ENCODE measurements at places on chromosomes 7 and 10. TPM values are rescaled to one million over a fixed set of nuclear protein-coding genes. Genes with fewer than 3 reads are reported as not detected.

DNA sequence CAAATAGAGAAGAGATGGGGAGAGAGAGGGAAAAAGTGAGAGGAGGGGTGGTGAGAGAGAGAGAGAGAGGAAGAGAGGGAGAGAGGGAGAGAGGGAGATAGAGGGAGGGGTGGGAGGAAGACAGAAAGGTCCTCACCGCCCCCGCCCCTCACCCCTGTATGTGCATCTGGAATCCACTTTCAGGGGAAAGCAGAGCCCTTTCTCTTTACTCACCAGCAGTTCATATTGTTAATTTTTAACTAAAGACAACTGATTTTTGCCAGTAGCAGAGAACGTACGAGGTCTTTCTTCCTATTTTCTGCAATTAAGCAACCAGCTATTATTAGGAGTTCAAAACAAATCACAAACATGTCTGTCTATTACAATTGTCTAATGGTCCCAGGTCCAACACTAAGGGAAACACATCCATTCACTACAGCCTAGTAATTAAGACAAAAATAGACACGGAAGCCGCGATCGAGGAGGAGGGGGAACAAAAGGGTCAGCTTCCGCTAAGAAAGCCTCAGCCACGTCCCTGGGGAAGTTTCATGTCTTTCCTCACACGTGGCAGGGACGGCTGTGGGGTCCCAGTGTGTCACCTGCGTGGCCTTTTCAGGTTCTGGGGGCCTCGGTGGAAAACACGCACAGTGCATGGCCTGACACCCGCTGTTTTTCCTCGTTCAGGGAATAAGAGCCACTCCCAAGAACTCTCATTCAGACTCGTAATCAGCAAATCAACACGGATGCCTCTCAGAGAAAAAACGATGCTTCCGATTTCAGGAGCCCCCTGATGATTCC is 572.0 kb downstream of the PTPRN2 start:
- H3K36me3 ChIP-seq: no peaks in the 10 kb centered on the region

DNA sequence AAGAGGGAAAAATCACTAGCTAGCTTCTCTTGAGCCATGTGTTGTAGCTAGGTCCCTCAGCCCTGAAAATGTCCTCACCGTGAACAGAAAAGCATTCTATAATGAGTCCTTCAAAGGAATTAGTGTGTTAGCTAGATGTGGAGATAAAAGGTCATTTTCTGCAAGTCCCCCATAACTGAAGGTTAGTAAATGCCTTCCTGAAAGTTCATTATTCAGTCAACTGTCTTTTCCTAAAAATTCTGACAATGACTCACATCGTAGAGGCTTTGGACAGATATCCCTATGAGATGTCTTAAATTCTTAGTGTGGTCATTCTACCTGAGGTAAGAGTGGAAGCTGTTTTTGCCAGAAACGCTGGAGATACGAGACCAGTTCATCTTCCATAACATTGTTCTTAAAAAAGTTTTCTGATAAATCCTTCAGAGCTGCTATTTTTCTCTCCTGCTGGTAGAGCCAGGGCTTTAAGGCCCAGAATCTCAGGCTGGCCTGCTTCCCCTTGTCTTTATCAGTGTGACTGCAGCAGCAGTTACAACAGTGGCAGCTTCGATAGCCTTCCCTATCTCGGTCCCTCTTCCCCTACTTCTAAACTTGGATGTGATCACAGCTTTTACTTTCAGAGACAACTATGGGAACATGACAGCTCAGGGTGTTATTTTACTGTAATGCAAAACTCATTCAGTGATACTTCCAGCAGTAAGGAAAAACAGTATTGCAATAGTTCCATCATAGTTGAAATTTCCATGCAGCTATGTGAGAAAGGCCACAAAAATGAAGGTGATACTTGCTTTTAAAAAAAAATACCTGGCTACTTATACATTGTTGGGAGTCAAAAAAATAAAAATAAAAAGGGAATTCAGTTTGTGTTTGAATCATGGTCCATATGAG is 37.3 kb upstream of the PRKAR2B start:
- H3K4me1 ChIP-seq: peaks cover 19% of the 10 kb centered on the region
- H3K36me3 ChIP-seq: no peaks in the 10 kb centered on the region
- no peak for DNase-seq
- H3K27me3 ChIP-seq: no peaks in the 10 kb centered on the region
- peak overlapping the region; percentile 80 for H3K27ac ChIP-seq
- H3K4me3 ChIP-seq: no peak overlapping the region

DNA sequence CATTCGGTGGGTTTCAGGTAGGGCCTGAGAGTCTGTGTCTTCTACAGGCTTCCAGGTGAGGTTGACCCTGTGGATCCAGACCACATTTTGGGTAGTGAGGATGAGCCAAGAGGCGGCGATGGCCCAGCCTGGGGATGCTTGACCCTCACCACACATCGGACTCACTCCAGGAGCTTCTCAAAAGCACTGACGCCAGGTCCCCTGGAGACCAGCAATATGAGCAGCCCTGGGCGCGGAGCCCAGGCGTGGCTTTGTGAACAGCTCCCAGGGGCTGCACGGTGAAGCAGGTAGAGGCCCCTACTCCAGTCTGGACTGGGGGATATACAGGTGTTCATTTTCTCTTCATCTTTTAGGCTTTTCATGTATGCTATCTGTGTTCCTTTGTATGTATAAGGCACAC is 139.7 kb upstream of the PCBD1 start:
- no peak overlapping the region for H3K27ac ChIP-seq
- DNase-seq: no peak
- H3K4me1 ChIP-seq: peaks cover 6% of the 10 kb centered on the region
- no peaks in the 10 kb centered on the region for H3K36me3 ChIP-seq
- H3K27me3 ChIP-seq: peaks cover 5% of the 10 kb centered on the region
- H3K4me3 ChIP-seq: no peak overlapping the region

GRCh38 chr10:4847561-4848355 is 21.8 kb downstream of the AKR1E2 start:
- no peaks in the 10 kb centered on the region for H3K36me3 ChIP-seq
- no peaks in the 10 kb centered on the region for H3K27me3 ChIP-seq
- peaks cover 2% of the 10 kb centered on the region for H3K4me1 ChIP-seq
- H3K4me3 ChIP-seq: no peak overlapping the region
- H3K27ac ChIP-seq: peak overlapping the region; percentile 11

DNA sequence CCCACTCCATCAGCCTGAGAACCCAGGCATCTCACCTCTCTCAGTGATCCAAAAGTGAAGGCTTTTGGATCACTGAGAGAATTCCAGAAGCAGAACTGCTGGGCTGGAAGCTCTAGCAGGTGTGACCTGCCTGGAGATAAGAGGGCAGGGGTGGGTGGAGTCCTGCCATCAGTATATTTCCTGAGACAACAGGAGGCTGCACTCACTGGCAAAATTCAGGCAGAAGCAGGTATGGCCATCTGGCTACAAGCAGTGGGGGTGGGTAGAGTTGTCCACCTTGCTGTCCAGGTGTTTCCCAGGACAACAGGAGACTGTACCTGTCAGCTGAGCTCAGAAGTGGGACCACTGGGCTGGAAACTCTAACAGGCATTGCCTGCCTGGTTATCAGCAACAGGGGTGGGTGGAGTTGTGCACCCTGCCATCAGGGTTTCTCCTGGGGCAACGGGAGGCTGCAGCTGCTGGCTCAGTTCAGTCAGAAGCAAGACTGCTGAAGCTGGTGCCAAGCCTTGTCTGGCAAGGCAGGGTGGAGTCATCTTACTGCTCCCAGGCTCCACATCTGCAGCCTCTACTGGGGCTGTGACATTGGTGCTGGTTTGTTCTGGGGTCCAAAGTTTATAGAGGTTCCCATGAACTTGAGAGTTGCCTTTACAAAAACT is 47.2 kb upstream of the SFTPD start:
- H3K4me1 ChIP-seq: no peaks in the 10 kb centered on the region
- no peaks in the 10 kb centered on the region for H3K36me3 ChIP-seq
- no peak for DNase-seq
- H3K4me3 ChIP-seq: no peak overlapping the region

DNA sequence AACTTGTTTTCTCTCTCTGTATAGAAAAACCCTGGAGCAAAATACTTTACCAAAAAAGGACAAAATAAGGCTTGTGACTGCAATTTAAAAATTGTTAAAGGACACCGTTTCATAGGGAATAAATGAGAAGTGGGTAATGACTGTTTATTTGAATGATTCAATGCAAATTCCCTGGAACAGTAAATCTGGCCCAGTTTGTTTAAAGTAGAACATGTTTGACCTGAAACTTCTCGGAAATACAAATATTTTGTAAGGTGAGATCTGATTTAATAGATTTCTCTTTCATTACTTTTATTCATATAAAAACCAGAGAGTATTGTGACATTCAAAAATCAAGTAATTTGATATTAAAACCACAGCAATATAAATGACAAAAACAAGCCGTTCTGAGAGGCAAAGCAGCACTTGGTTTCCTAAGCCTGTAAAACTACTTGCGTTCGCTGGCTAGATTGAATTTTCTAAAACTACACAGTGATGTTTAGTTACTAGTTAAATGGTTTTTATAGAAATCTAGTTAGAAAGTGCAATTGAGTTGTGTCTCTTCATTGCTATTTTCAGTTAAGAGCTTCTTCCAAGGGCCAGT is 76.8 kb upstream of the PITRM1 start:
- DNase-seq: no peak
- no peaks in the 10 kb centered on the region for H3K36me3 ChIP-seq
- H3K4me1 ChIP-seq: no peaks in the 10 kb centered on the region
- no peaks in the 10 kb centered on the region for H3K27me3 ChIP-seq
- no peak overlapping the region for H3K4me3 ChIP-seq

The ATOH7 gene
- not detected for total RNA-seq

The MPP7 gene
- 12.8 TPM for total RNA-seq

All from heart right ventricle (tissue), 16 donors.